H54 (cell line): ENCODE measurements at places on chromosomes 3 and 15.

DNA sequence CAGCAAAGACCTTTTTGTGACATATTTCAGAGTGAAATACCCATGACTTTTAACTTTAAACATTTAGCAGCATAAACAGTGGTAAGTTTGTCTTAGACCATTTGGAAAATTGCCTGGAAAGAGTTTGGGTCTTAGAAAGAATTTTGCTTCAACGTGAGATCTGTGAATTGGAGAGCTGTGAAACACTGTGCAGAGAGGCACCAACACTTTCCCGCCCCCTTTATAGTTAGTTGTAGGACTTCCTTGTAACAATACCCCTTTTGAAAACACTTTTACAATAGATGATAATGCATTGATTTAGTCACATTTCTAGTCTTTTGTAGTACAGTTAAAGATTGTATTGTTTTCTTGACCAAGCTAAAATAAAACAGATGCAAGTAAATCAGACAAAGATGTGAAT, 43.5 kb upstream of the MBNL1 start:
- DNase-seq: no peak

DNA sequence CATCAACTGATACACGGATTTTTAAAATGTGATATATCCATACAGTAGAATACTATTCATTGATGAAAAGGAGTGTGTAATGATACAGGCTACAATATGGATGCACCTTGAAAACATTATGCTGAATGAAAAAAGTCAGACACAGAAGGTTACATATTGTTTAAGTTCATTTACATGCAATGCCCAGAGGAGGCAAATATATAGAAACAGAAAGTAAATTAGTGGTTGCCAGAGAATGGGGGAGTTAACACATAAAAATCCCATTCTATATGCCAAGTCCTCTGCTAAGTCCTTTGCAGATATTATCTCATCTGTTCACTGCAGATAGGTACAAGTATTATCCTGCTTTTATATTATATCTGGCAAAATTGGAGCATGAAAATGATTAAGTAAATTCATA, 22.1 kb upstream of the CDIN1 start:
- no peak for DNase-seq

DNA sequence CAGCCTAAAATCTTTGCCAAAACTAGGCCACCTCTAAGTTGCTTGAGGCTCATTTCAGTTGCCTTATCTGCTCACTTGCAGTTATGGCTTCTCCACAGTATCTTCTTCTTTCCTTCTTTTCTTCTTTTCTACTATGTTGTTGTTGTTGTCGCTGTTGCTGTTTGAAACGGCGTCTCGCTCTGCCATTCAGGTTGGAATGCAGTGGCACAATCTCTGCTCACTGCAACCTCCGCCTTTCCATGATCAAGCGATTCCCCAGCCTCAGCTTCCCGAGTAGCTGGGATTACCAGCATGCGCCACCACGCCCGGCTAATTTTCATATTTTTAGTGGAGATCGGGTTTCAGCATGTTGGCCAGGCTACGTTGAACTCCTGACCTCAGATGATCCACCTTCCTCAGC, 210.8 kb upstream of the NR2F2 start:
- DNase-seq: no peak

GRCh38 chr3:52153389-52154096, 680 bp downstream of the POC1A start:
- DNase-seq: peak; percentile 56

- DNase-seq: no peak
These were observed 28.3 kb downstream of the AP3B2 start for GRCh38 chr15:82681371-82681770.

DNA sequence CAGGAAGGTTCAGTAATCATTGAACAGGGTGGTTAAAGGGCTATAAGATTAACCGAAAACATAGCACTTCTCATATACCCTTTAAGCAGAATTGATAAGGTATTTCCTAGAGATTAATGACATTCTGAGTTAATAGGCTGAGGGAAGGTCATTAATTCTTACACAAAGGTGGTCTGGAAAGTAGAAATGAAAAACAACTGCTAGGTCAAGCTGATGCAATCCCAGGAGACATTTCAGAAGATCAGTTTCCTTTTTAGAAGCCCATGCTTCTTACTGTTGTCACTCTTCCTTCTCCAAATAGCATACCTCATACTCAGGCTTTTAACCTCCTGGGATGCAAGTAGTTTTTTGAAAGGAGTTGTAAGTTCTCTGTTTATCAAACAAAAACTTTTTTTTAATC, 8.8 kb downstream of the FILIP1L start:
- no peak for DNase-seq

GRCh38 chr15:33226559-33227181, 32.2 kb upstream of the FMN1 start:
- DNase-seq: peak; percentile 26

DNA sequence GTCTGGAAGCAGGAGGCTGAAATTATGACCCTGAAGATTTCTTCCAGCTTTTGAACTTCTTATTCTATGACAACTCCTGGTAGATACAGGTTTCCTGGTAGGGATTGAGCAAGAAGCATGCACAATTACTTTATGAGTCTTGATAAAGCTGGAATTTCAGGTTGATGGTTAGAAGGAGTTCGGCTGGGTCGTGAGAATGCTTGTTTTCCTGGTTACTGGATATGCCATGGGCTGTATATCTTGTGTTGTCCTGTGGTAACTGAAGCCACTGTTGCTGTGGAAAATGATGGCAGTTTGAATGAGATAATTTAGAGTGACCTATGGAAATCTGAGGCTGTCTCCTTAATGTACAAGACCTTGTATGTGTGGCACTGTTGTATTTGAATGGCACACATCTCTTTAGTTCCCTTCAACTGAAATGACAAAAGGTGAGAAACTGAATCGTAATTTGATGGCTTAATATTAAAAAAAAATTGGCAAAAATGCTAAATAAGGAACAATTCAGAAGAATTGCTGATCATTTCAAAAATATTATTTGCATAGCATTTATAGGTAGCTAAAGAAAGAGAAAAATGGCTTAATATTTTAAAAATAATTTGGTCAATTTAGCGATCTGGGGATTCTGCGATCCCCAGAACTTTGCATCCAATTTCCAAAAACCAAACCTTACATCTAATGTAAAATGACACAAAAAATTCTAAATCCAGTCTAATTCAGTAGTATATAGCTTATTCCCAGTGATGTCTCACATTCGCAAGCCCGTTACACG, 1.1 kb upstream of the UBE2E1 start:
- DNase-seq: no peak

- DNase-seq: no peak
These were observed 67.6 kb upstream of the GADL1 start for GRCh38 chr3:30962084-30962483.

- no peak for DNase-seq
These were observed 6.4 kb upstream of the EID1 start for GRCh38 chr15:48871542-48871941.

- DNase-seq: no peak
These were observed 1036.5 kb downstream of the TUSC7 start for GRCh38 chr3:117746066-117746465.

DNA sequence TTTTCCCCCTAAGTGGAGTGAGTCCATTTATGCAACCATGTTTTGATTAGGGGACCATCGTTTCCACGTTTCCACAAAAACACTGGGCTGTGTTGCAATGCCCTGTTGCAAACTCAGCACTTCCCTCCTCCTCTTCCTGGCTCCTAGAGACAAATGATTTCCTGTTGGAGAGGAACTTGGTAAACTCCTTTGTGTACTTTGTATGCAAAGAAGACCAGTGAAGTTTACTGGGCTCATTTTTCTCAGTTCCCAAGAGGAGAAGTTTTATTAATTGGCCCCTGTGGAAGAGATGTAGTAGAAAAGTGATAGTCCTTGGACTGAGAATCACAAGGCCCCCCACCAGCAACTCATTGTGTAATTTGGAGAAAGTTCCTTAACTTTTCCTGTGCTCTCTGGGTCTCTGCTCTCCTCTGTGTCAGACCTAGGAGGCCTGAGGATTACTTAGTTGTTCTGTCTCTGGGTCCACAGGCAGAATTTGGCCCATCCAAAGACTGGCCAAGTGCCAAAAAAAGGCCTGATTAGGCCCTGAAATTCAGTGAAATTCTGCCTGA, 95.0 kb downstream of the ATG7 start:
- DNase-seq: no peak

DNA sequence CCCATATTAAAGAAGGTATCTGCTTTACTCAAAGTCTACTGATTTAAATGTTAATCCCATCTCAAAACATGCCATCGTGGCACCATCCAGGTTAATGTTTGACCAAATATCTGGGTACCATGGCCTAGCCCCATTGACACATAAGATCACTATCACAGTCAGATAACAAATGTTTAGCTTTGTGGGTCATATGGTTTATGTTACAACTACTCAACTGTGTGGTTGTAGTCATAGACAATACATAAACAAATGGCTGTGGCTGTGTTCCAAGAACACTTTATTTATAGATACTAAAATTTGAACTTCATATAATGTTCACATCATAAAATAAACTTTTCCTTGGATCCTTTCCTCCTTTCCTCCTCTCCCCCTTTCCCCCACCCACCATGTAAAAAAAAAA, 9.8 kb upstream of the SNRPN start:
- no peak for DNase-seq

DNA sequence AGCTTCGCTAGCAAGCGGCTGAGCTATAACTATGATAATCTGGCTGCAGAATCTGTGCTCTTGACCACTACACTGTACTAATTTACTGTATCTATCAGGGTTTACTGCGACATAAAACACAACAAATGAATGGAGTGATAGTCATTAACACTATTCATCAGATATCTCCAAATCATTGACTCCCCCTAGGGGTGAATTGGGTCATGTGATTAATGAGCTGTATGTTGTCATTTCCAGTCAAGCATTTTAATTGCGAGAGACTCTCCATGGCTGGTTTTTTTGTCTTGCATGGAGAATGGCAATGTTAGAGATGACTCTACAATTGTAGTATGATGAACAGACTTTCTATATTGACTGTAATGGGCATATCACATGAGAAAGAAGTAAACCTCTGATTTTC, 10.5 kb upstream of the TM4SF18 start:
- DNase-seq: no peak

DNA sequence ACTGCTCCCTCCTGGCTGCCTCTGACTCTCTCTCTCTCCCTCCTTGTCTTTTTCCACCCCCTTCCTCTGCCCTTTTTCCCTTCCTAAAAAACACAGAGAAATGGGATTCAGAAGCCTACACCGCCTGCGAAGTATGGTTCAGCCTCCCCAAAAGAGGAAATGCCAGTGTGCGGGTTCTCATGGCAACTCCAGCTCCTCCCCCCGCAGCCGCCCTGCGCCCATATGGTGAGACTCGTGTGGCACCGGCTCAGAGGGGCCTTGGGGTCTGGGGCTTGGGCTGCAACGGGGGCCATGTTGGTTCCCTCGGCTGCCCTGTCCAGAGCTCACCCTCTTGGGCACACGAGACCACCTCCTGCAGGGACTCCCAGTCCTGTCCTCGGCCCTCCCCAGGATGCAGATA, 23.6 kb upstream of the LINGO1 start:
- no peak for DNase-seq

DNA sequence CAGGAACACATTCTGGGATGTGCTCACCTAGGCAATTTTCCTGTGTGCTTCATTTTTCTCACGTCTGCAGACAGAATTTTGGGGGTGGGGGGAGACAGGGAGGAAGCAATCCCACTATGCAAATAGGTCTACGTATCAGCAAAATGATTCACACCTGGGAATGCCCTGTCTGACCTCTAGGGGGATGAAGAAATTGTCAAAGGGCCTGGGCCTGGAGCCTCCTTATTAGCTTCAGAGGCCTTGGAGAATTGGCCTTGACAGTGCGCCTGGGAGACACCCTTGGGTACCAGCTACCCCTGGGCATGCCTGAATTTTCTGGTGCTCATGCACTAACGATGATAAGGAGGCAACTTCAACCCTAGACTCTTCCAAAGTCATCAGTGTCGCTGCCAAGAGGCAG, 207.5 kb downstream of the CADPS start:
- no peak for DNase-seq

GRCh38 chr3:142863010-142863817, 25.7 kb downstream of the PCOLCE2 start:
- DNase-seq: no peak

- DNase-seq: no peak
These were observed 281.9 kb upstream of the DPH6 start for GRCh38 chr15:35827911-35828310.

DNA sequence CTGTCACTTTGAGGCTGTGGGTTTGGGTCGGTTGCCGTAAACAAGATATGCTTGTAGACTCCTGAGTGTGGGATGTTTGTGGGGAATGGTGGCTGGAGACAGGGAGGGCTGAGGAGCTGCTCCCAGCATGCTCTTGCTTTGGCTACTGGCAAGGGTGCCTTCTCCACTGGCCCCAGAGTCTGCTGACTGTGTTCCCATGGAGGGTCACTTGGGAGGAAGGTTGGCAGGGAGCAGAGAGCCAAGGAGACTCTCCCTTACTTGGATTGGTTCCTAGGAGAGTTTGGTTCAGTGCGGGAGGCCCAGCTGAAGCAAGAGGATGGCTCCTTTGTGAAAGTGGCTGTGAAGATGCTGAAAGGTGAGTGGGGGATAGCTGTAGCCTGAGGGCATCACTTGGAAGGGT, 11.8 kb downstream of the TYRO3 start:
- DNase-seq: no peak

DNA sequence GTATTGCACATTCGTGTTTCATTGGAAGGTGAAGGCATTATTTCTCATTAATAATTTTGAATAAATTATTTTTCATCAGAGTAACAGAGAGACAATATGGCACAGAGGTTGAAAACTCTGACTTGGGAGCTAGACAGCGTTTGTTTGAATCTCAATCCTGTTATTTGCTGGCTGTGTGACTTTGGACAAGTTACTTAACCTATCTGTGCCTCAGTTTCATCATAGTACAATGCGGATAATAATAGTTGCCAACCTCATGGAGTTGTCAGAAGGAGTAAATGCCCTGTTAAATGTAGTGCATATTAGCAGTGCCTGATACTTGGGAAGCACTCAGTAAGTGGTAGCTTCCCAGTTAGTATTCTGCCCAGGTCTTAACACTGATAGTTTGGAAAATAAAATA, 151.7 kb downstream of the SPATA16 start:
- no peak for DNase-seq

- DNase-seq: no peak
These were observed 111.8 kb upstream of the C15orf61 start for GRCh38 chr15:67409175-67409574.

DNA sequence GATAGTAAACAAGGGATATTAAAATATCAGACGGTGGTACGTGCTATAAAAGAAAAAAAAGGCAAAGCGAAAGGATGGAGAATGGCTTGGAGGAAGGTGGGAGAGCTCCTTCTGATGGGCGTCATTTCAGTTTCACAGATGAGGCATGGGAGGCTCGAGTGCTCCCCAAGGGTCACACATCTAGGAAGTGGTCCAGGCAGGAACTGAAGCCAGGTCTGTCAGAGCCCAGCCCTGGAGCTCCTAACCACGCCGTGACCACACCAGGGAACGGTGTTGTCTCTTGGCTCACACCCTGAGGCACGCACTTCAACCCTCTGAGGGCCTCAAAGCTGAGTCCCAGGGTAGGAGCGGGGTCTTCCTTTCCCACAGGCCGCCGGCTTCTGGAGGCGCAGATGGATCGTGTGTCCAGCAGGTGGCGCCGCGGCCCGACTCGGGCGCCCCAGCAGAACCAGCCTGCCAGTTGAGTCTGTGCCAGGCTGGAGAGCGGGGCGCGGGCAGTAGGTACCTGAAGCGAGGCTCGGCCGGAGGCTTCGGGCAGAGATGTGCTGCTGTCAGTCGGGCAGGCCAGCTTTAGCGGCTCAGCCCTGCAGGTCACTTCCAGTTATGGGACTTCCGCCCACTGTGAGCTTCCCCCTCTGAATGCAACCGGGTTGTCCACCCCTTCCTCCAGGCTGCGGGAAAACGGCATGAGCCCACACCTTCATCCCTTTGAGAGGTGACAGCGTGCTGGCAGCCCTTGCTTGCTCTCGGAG, 68.1 kb downstream of the SLC6A1 start:
- DNase-seq: peak; percentile 79

GRCh38 chr3:23830869-23831484, 25.2 kb downstream of the UBE2E1 start:
- DNase-seq: no peak
